Amniotic stem cell (primary cell): ENCODE measurements at places on chromosomes 2 and 18.

DNA sequence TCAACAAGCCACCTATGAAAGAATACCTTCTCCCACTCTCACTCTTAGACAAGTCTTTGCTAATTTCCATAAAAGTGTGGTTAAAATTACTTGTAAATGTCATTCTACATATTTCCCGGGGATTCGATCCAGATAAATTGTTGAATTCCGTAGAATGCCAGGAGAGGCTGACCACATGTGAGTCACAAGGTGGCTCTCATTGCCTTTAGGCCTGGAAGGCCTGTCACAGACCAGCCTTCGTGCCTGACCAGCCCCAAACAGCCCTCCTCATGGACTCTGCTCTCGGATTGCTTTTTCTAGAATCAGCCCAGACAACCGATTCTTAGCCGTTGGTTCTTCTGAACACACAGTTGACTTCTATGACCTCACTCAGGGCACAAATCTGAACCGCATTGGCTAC lies 86.0 kb downstream of the RTN4 start:
- no peak for DNase-seq

- DNase-seq = no peak
These were observed 22.7 kb upstream of the IGFBP5 start for GRCh38 chr2:216717907-216718615.

DNA sequence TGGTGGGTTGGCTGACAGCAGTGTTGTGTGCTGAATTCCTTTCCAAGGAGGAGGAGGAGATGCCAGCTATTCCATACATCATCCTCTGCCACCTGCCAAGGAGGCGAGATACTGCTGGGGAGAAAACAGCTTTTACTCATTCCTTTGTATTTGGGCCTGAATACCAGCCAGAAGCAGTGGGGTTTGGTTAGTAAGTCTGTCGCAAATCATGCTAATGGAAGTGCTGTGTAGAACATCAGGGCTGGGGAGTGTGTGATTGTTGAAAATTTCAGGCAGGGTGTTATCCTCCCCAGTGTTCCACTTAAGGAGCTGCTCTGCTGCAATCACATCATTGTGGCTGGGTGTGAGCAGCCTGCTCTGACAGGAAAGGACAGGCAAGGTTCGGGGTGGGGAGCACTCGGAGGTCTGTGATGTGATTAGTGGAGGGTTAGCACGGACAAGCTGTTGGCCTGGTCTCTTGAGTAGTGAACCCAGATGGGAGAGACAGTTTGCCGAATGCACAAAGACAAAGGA lies 128.2 kb upstream of the DLX2 start:
- DNase-seq = no peak

- DNase-seq = no peak
These were observed 9.5 kb downstream of the HJURP start for GRCh38 chr2:233844836-233845235.

GRCh38 chr2:54740333-54740732 lies 16.9 kb downstream of the EML6 start:
- DNase-seq = no peak

GRCh38 chr2:190342611-190343010 lies 778 bp upstream of the INPP1 start:
- DNase-seq = no peak

GRCh38 chr18:77547757-77548156 lies 298.1 kb downstream of the GALR1 start:
- DNase-seq = no peak

- DNase-seq = no peak
These were observed 92.8 kb upstream of the TGFA start for GRCh38 chr2:70646420-70646818.

DNA sequence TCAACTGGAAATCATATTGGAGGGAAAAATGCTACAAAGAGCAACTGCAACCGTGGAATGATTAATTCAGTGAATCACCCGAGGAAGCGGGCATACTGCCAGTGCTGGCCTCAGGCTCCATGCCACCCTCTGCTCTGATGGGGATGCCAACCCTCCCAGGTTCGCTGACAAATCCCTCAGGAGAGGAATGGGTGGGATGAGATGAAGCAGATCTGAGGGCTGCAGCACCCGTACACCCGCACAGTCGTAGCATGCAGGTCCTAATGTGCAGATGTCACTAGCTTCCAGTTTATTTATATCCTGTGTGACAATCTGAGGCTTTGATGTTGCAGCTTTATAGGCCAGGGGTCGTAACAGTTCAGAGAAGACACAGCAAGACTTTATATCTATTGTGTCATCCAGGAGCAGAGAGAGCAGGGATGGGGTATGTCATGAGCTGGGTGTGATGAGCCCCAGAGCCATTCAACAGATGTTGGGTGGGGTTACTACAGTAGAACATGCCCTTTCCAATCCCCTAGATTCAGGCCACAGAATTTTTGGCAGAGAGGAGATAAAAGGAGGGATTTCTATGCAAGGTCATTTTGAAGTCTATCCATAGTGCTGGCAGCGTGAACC lies 44.6 kb downstream of the DPP4 start:
- peak; percentile 46 for DNase-seq
